ENCODE measurements at places on chromosomes 1 and 21. TPM values are rescaled to one million over a fixed set of nuclear protein-coding genes. Genes with fewer than 3 reads are reported as not detected.

DNA sequence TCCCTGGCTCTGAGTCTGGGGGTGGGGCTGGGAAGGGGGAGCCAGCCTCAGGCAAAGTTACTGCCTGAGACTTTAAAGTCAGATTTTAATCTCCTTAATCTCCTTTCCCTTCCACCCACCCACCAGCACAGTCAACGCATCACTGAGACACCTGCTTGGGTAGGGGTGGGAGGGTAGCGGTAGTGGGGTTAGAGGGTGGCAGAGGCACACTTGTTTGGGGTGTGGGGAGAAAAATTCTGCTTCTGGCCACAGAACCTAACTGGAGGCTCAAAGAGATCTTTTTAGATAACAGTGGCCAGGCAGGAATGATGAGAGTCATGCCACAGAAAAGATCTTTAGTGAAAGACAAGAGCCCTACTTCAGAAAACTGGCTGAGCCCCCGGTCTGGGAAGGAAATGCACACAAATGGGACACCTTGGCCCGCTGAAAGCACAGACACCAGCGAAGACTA, 44.1 kb downstream of the CD247 start:
- H3K27ac ChIP-seq: no peak overlapping the region
- no peak overlapping the region for H3K4me3 ChIP-seq
- no peak for DNase-seq
- H3K36me3 ChIP-seq: no peaks in the 10 kb centered on the region
- no peaks in the 10 kb centered on the region for H3K4me1 ChIP-seq

- H3K4me1 ChIP-seq: no peaks in the 10 kb centered on the region
- DNase-seq: no peak
- no peaks in the 10 kb centered on the region for H3K27me3 ChIP-seq
- no peak overlapping the region for H3K4me3 ChIP-seq
- no peaks in the 10 kb centered on the region for H3K36me3 ChIP-seq
Measured at GRCh38 chr1:158102881-158103674, 77.6 kb upstream of the CD1D start.

CNTN2 gene
- total RNA-seq: 0.44 TPM

GRCh38 chr1:186578325-186579016, 101.8 kb downstream of the PTGS2 start:
- DNase-seq: no peak
- no peak overlapping the region for H3K4me3 ChIP-seq

CLCA1 gene
- not detected for total RNA-seq

GRCh38 chr1:71930511-71930910, 351.8 kb downstream of the NEGR1 start:
- H3K27me3 ChIP-seq: no peaks in the 10 kb centered on the region
- H3K4me3 ChIP-seq: no peak overlapping the region
- DNase-seq: no peak
- H3K4me1 ChIP-seq: no peaks in the 10 kb centered on the region
- H3K36me3 ChIP-seq: no peaks in the 10 kb centered on the region

- H3K27ac ChIP-seq: no peak overlapping the region
- peak; percentile 39 for DNase-seq
- no peaks in the 10 kb centered on the region for H3K36me3 ChIP-seq
Measured at GRCh38 chr1:152013664-152014237, 20.1 kb upstream of the S100A10 start.

DNA sequence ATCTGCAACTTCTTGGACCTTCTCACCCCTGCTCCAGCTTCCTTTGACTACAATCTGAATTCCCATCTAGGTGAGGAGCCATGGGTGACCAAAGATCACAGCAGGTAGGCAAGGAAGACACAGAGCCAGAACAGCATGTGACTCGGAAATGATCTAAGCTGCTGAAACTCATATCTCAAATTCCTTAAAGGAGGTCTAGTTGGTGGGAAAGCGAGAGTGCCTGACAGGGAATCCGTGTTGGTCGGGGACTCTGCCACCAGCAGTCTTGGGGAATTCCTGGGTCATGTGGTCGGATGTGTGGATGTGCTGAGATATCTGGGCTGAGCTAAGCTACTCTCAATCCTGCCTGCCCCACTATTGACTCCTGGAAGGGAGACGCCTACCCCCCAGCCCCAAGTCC, 3.2 kb upstream of the NUAK2 start:
- H3K4me1 ChIP-seq: peaks cover 37% of the 10 kb centered on the region
- H3K4me3 ChIP-seq: no peak overlapping the region
- no peak for DNase-seq

GRCh38 chr1:62573675-62574074, 23.6 kb upstream of the ANGPTL3 start:
- H3K27me3 ChIP-seq: no peaks in the 10 kb centered on the region
- no peaks in the 10 kb centered on the region for H3K4me1 ChIP-seq
- H3K36me3 ChIP-seq: no peaks in the 10 kb centered on the region
- no peak overlapping the region for H3K4me3 ChIP-seq
- no peak for DNase-seq

DNA sequence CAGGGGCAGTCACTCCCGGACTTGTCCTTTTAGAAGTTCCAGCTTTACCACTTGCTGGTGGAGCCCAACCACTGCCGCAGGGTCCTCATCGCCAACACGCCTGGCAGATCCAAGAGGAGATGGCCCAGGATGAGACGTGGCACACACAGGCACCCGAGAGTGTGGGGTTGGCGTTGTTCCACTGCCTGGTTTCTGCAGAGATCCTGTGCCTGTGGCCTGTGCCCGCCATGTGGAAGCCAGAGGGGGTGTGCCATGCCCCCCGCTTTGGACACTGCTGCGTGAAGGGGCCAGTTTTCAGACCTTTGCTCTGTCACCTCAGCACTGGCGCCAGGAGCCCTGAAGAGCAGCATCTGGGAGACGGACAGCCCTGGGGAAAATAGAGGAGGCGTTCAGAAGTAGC, 10.8 kb downstream of the CD46 start:
- H3K27me3 ChIP-seq: no peaks in the 10 kb centered on the region
- no peaks in the 10 kb centered on the region for H3K4me1 ChIP-seq
- no peak for DNase-seq
- no peak overlapping the region for H3K27ac ChIP-seq

GRCh38 chr1:46457178-46457577, 32.5 kb upstream of the DMBX1 start:
- no peak for DNase-seq
- no peak overlapping the region for H3K4me3 ChIP-seq
- no peak overlapping the region for H3K27ac ChIP-seq
- H3K4me1 ChIP-seq: no peaks in the 10 kb centered on the region

HSD11B1 gene
- total RNA-seq: 1.8 TPM

DNA sequence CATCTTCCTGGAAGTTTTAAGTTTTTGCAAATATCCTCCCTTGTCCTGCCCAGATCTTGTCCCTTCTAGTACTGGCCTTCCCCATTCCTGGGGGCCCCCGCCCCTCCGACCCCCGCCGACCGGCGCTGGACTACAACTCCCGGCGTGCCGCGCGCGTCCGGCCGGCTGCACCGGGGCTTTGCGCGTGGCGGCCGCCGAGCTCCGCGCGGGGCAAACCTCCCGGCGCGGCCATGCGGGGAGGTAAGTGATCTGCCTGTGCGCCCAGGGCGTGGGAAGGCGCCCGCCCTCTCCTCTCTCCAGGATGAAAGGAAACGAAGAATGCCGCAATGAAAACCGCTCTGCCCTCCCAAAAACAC, 3.2 kb upstream of the SAMD13 start:
- H3K4me1 ChIP-seq: no peaks in the 10 kb centered on the region
- no peaks in the 10 kb centered on the region for H3K36me3 ChIP-seq
- no peaks in the 10 kb centered on the region for H3K27me3 ChIP-seq

TIE1 gene
- 46.3 TPM for total RNA-seq

MYOC gene
- 0.66 TPM for total RNA-seq

GRCh38 chr1:23809751-23810171, 9.2 kb upstream of the GALE start:
- peak; percentile 66 for DNase-seq
- peaks cover 30% of the 10 kb centered on the region for H3K36me3 ChIP-seq
- H3K27me3 ChIP-seq: no peaks in the 10 kb centered on the region
- peaks cover 9% of the 10 kb centered on the region for H3K4me1 ChIP-seq
- H3K27ac ChIP-seq: peak overlapping the region; percentile 67
- H3K4me3 ChIP-seq: no peak overlapping the region

GRCh38 chr21:41557884-41558283, 49.9 kb upstream of the TMPRSS2 start:
- DNase-seq: no peak
- peaks cover 5% of the 10 kb centered on the region for H3K4me1 ChIP-seq
- H3K4me3 ChIP-seq: no peak overlapping the region
- H3K27me3 ChIP-seq: no peaks in the 10 kb centered on the region
- no peak overlapping the region for H3K27ac ChIP-seq

GRCh38 chr1:205632669-205633169, 908 bp upstream of the ELK4 start:
- H3K27me3 ChIP-seq: no peaks in the 10 kb centered on the region
- no peak overlapping the region for H3K27ac ChIP-seq
- H3K36me3 ChIP-seq: no peaks in the 10 kb centered on the region

DNA sequence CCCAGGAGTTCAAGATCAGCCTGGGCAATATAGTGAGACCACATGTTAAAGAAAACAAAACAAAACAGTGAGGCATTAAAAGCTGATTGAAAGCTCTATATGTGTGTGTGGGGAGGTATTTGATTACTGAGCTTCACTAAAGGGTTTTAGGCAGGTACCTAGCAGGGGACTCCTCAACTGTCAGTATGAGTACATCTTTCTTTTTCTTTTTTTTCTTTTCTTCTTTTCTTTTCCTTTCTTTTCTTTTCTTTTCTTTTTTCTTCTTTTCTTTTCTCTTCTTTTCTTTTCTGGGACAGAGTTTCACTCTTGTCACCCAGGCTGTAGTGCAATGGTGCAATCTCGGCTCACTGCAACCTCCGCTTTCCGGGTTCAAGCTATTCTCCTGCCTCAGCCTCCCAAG, 8.5 kb upstream of the MYCL start:
- no peak overlapping the region for H3K4me3 ChIP-seq
- DNase-seq: no peak
- H3K36me3 ChIP-seq: no peaks in the 10 kb centered on the region
- H3K4me1 ChIP-seq: no peaks in the 10 kb centered on the region
- H3K27ac ChIP-seq: no peak overlapping the region

DNA sequence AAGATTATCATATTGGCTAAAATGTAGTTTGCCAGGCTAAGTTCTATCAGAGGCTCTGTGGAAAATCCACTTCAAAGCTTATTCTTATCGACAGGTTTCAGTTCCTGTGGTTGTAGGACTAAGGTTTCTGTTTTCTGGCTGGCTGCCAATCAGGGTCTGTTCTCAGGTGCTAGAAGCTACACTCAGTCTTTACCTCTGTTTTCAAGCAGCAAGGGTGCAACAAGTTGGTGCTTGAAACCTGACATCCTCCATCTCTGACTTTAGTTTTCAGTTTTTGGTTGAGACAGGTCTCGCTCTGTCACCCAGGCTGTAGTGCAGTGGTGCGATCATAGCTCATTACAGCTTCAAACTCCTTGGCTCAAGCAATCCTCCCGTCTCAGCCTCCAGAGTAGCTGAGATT, 15.3 kb upstream of the TMCO2 start:
- H3K36me3 ChIP-seq: peaks cover 10% of the 10 kb centered on the region
- H3K27me3 ChIP-seq: no peaks in the 10 kb centered on the region
- no peak for DNase-seq
- H3K27ac ChIP-seq: no peak overlapping the region

GRCh38 chr1:5993556-5994491, 1.6 kb upstream of the NPHP4 start:
- H3K4me3 ChIP-seq: no peak overlapping the region
- DNase-seq: no peak
- H3K27ac ChIP-seq: no peak overlapping the region
- H3K36me3 ChIP-seq: no peaks in the 10 kb centered on the region

SPRR1A gene
- total RNA-seq: not detected

NIBAN1 gene
- total RNA-seq: 25.4 TPM

USH2A gene
- 0.06 TPM for total RNA-seq

DNA sequence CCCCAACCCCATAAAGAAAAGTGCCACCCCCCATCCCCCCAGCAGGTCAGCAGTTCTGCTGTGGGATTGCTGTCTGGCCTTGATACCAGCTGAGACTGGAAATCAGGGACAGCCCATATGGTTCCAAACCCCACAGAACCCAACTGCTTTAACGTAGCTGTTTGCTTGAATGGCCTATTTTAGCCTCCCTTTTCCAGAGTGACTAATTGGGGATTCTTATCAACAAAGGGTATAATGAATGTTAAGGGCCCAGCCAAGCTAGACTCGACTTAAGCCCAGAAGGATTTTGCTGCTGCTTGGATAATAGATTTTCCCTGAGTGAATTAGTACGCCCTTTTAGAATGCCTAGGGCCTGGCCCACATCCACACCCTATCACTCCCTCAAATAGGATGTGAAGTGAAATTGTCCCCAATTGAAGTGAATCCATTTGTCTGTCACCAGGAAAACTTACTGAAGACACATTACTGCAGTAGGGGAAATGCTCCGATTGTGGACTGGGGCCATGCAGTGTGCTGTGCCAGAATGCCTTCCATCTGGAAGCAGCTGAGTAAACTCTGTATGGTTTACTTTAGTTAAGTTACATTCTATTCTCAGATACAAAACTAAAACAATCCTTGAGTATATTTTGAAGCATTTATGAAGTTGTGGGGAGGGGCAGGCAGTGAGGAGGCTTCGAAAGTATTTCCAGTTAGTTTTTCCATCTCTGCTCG, 156.9 kb downstream of the DHRS3 start:
- no peak overlapping the region for H3K4me3 ChIP-seq
- H3K36me3 ChIP-seq: peaks cover 2% of the 10 kb centered on the region
- peak; percentile 78 for DNase-seq
- peak overlapping the region; percentile 43 for H3K27ac ChIP-seq
- peaks cover 39% of the 10 kb centered on the region for H3K4me1 ChIP-seq
- no peaks in the 10 kb centered on the region for H3K27me3 ChIP-seq

DNA sequence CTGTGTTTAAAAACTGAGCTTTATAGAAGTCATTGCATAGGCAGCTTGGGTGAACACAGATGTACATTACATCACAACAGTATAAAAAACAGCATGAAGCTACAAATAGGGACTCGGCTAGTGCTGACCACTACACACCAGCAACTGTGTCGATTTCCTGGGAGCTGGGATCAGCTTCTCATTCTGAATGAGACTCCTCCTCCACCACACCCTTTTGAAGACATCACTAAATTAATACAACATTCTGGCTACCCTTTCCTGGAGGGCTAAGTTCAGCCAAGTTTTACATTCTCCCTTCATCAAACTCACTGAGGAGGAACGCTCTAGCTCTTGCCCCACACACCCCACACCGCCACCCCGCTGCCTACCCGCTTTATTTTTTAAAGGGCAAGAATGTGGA, 102.7 kb downstream of the ERG start:
- no peak overlapping the region for H3K4me3 ChIP-seq
- no peaks in the 10 kb centered on the region for H3K4me1 ChIP-seq
- no peak for DNase-seq
- H3K36me3 ChIP-seq: no peaks in the 10 kb centered on the region

GRCh38 chr1:109783436-109783835, 19.7 kb upstream of the EPS8L3 start:
- H3K27ac ChIP-seq: peak overlapping the region; percentile 23
- H3K27me3 ChIP-seq: no peaks in the 10 kb centered on the region
- DNase-seq: peak; percentile 78
- no peaks in the 10 kb centered on the region for H3K36me3 ChIP-seq

- H3K4me3 ChIP-seq: no peak overlapping the region
- no peaks in the 10 kb centered on the region for H3K36me3 ChIP-seq
- DNase-seq: no peak
- no peak overlapping the region for H3K27ac ChIP-seq
Measured at GRCh38 chr1:29425631-29426030, 189.3 kb downstream of the PTPRU start.

GRCh38 chr21:33901412-33902288, 14.0 kb downstream of the ATP5PO start:
- H3K36me3 ChIP-seq: peaks cover 19% of the 10 kb centered on the region
- no peak for DNase-seq
- no peak overlapping the region for H3K4me3 ChIP-seq
- H3K27ac ChIP-seq: no peak overlapping the region

GRCh38 chr1:44059664-44060355, 28.5 kb upstream of the SLC6A9 start:
- DNase-seq: no peak
- H3K4me1 ChIP-seq: no peaks in the 10 kb centered on the region
- H3K27me3 ChIP-seq: no peaks in the 10 kb centered on the region
- no peak overlapping the region for H3K27ac ChIP-seq

All from kidney (tissue), 22 donors.